Pons (tissue), 1 donor: ENCODE measurements at places on chromosomes 4 and X.

DNA sequence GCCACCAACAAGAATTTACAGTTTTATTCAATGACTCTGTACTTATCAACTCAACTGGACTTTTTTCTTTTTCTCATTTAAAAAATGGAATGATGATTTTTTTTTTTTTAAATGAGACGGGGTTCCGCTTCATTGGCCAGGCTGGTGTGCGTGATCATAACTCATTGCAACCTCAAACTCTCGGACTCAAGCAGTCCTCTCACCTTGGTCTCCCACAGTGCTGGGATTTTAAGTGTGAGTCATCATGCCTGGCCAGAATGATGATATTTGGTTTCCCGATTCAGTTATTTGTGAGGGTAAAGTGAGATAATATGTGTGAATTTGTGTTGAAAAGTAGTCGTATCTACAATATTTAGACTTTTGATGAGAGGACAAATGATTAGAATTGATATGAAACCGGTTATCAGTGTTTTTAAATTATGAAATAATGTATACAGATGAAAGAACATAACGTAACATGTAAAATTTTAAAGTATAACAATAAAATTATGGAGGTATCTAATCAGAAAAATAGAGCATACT lies 66.0 kb upstream of the UNC5C start:
- DNase-seq: no peak

GRCh38 chrX:17046478-17047097 lies 100.1 kb downstream of the REPS2 start:
- DNase-seq: peak; percentile 84

GRCh38 chr4:38119668-38120385 lies 159.6 kb downstream of the PTTG2 start:
- DNase-seq: no peak

DNA sequence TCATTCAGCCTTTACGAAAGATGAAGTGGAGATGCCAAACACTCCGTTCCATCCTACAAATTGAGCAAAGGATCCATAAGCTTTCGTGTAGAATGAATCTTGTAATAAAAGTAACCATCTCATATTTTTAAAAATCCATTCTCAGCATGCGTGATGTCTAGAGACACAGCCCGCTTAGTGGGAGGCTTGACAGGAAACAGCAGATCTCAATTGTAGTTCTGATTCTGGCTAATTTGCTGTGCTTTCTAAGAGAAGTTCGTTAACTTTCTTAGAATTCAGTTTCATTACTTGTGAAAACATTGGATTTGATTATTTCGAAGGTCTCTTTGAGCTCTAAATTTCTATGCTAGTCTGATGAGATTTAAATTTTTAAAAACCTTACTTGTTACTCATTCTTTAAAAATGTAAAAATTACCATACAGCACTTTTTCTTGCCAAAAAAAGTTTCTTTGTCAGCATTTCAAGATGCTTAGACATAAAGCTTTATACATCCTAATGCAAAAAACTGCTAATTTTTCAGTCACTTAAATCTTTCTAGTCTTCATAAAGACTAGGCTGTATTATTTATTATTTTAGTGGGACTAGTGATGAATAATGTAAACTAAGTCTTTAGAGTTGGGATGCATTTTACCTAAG lies 66.9 kb upstream of the NEIL3 start:
- DNase-seq: no peak

- no peak for DNase-seq
Measured at GRCh38 chrX:1516596-1517104, 20.3 kb downstream of the P2RY8 start.

DNA sequence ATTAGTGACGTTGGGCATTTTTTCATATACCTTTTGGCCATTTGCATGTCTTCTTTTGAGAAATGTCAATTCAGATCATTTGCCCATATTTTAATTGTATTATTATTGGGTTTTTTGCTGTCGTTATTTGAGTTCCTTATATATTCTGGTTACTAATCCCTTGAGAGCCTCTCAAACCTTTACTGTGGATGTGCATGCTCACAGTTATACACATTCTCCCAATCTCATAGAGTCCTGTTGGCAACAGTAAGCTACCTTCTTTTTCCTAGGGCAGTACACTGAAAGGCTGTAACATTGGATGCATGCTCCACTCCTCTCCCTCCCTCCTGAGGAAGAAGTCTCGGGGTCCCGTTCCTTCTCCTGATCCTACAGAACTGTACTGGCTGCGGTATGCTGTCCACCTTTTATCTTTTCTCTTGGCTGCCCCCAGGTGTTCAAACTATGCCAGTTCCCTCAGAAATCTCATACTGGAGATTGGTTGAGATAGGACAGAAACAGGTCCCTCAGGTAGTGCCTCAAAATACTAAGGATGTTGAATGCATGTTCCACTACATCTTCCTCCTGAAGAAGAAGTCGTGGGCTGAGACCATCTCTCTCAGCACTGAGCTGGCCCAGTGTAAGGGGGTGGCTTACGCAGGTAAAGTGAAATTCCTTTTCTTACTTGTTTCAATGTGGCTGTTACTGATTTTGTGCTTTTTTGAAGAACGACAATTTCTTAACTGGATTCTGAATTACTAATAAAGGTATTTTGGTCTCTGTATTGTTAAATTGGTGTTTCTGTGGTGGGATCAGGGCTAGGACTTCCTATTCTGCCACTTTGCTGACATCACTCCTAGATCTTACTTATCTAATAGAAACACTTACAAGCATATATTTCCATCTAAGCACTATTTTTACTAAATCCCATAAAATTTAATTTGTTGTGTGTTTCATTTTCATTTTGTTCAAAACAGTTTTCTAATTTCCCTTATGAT lies 145.4 kb upstream of the HUWE1 start:
- DNase-seq: peak; percentile 14

GRCh38 chrX:15204130-15204751 lies 65.6 kb downstream of the ASB9 start:
- no peak for DNase-seq

GRCh38 chrX:8741981-8742380 lies 10.0 kb upstream of the ANOS1 start:
- no peak for DNase-seq

- no peak for DNase-seq
Measured at GRCh38 chr4:112668131-112668530, 31.2 kb downstream of the LARP7 start.

- DNase-seq: no peak
Measured at GRCh38 chrX:17009856-17010625, 63.6 kb downstream of the REPS2 start.

DNA sequence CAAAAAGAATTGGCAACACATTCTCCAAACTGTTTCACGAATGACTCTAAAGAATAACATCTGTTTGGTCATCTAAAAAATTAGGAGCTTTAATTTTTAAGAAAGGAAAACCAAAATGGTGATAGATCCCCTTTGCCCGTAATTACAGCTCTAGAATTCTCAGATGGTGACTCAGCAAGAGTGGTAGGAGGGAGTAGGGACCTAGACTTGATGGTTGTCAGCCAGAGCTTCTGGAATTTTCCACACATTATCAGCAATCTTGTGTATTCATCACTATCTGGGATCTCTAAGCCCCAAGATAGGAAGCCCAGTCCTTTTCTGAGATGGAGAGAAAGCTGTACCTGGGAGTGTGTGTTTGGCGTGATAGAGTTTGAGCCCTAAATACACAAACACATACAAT lies 103.9 kb upstream of the RAB40AL start:
- DNase-seq: no peak

- DNase-seq: no peak
Measured at GRCh38 chrX:40550066-40550465, 30.7 kb upstream of the ATP6AP2 start.

GRCh38 chrX:11209798-11210414 lies 83.3 kb upstream of the AMELX start:
- no peak for DNase-seq

GRCh38 chr4:2662598-2662997 lies 93.5 kb downstream of the TNIP2 start:
- no peak for DNase-seq

GRCh38 chr4:20252656-20253282 lies 1.1 kb downstream of the SLIT2 start:
- no peak for DNase-seq

GRCh38 chr4:96342790-96343455 lies 503.0 kb downstream of the PDHA2 start:
- DNase-seq: no peak

- DNase-seq: no peak
Measured at GRCh38 chr4:189834616-189835015, 106.1 kb upstream of the FRG1 start.

- peak; percentile 39 for DNase-seq
Measured at GRCh38 chrX:40406330-40406859, 174.4 kb upstream of the ATP6AP2 start.

DNA sequence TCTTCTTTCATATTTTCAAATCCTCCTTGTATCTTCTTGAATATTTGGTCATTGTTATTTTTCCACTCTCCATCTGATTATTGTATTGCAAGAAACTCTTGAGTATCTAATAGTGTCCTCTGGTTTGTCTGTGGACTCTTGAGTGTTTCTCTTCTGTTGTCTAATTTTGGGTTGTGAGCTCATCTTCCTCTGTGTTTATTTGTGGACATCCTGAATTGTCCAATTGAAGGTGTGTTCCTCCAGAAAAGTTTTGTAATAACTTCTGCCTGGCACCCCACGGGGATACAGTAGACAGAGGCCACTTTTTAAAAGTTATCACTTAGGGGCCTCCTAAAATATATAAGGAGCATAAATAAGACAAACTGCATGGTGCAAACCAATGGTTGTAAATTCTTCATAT lies 3.1 kb upstream of the CC2D2A start:
- DNase-seq: no peak

DNA sequence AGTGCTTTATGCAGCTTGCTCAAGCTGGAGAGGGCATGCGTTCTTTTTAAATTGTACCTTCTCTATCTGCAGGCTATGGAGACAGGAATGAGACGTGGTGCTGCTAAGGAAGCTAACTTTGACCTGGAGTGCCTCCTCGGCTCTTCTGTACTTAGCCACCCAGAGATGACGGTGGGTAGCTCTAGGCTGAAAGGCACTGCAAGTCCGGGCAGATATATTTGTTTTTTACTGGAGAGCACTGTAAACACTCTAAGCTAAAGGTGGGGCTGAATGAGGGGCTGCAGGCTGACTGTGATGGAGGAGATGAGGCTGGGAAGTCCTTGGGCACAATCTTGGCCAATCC lies 12.1 kb downstream of the ELF4 start:
- no peak for DNase-seq

- no peak for DNase-seq
Measured at GRCh38 chr4:20301161-20301560, 49.5 kb downstream of the SLIT2 start.
